ENCODE measurements at places on chromosomes 7 and 10.

DNA sequence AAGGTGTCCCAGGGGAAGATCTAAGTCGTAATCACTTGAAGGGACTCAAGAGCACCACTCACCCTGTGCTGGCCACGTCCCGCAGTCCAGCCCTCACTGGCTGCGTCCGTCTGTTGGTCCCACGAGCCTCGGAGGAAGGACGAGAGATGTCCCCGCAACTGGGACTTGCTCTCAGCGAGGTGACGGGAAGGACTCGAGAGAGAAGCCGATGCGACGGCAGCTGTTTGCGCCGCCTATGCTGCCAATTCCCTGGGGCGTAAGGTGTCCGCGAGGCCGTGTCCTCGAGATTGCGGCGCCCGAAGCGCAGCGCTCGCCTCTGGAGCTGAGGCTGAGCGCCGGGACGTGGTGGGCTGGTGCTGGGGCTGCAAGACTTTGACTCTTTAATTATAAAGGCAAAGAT is 100.6 kb upstream of the SEMA3E start:
- DNase-seq = no peak

- no peak for DNase-seq
Observed at GRCh38 chr7:22350466-22351328, 6.3 kb downstream of the RAPGEF5 start.

GRCh38 chr7:134567368-134567767 is 18.5 kb downstream of the AKR1B15 start:
- no peak for DNase-seq

GRCh38 chr7:124032369-124033094 is at the start of gene TMEM229A:
TMEM229A (minus strand) TSS chr7:124033067; CDS start chr7:124033003, 64 bp downstream.
- peak; percentile 3 for DNase-seq

DNA sequence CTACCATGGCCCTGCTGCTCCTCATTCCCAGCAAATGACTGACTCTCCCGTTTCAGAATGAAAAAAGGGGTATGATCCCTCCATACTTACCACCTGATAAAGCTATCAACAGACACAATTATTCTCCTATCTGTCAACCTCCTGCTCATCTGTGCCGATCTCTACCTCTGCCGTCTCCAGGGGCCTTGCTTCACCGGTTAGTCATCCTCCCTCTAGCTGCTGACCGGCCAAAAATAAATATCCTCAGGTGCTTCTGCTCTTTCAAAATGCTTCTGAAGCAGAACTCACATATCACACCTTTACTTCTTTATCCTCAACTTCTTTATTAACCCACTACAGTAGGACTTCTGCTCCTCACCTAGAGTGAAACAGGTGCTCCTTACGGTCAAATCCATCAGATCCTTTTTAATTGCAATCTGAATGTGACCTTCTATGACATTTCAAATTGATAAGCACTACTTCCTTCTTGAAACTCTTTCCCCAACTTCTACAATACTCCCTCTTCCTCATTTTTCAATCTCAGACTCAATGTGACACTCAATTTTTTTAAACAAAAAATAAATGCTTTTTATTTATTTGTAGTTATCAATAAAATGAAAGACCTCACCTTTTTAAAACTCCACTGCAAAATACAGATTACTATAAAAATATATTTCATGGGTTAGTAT is 63.2 kb downstream of the LMBR1 start:
- DNase-seq = no peak

DNA sequence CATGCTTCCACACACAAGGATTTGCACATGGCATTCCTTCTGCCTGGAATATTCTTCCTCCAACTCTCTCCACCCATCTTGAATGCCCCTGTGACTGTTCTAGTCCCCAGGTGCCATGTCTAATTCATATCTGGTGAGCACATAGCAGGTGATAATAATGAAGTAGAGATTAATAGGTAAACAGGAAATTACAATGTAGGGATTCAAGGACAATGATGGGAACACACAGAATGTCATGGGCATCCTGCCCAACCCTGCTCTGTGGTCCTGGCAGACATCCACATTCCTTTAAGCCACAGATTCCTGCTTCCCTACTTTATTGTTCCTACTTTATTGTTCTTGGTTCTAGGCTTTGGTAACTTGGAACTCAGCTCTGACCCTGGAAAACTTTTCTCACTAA is 115.8 kb downstream of the THSD7A start:
- DNase-seq = peak; percentile 77

Data from fibroblast of upper back skin (primary cell).